ENCODE measurements at places on chromosomes 12 and 14. TPM values are rescaled to one million over a fixed set of nuclear protein-coding genes. Genes with fewer than 3 reads are reported as not detected.

The TTC6 gene
- 0.36 TPM for total RNA-seq

The AGAP2 gene
- total RNA-seq, result 0.09 TPM

The PAPLN gene
- 1.5 TPM for total RNA-seq

The SCN8A gene
- total RNA-seq, result 5.7 TPM

The DLK1 gene
- not detected for total RNA-seq

The KCNA5 gene
- total RNA-seq, result not detected

The INHBE gene
- total RNA-seq, result not detected

Data from endothelial cell of coronary artery (primary cell).